ENCODE measurements at places on chromosomes 7 and 10. TPM values are rescaled to one million over a fixed set of nuclear protein-coding genes. Genes with fewer than 3 reads are reported as not detected.

CLCN1 gene
- not detected for total RNA-seq

ADRA2A gene
- not detected for total RNA-seq

C10orf95 gene
- 0.38 TPM for total RNA-seq

DNA sequence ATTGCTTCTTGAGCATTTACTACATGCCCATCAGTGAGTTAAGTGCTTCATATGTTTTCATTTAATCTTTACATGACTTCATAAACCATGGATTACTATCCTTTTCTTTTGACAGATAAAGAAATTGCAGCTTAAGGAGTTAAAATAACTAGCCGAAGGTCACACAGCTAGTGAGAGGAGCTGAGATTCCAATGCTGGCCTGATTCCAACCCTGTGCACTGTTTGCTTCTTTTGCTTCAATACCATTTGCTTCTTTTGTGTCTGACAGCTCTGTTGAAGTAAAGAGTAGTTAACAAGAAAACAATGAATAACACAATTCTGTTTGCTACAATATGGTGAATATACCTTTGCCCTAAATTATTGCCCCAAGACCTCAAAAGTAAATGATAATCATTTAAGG lies 132.4 kb downstream of the GRM3 start:
- H3K4me1 ChIP-seq, result no peaks in the 10 kb centered on the region
- H3K36me3 ChIP-seq, result no peaks in the 10 kb centered on the region
- no peak overlapping the region for H3K4me3 ChIP-seq
- H3K27ac ChIP-seq, result no peak overlapping the region
- no peak for DNase-seq
- H3K27me3 ChIP-seq, result no peaks in the 10 kb centered on the region

OLAH gene
- not detected for total RNA-seq

GRCh38 chr7:121085922-121086321 lies 97.4 kb downstream of the CPED1 start:
- H3K36me3 ChIP-seq, result peaks cover 86% of the 10 kb centered on the region
- H3K27me3 ChIP-seq, result no peaks in the 10 kb centered on the region
- DNase-seq, result no peak
- H3K27ac ChIP-seq, result peak overlapping the region; percentile 3
- no peak overlapping the region for H3K4me3 ChIP-seq

AKR1C1 gene
- 75.9 TPM for total RNA-seq

DNA sequence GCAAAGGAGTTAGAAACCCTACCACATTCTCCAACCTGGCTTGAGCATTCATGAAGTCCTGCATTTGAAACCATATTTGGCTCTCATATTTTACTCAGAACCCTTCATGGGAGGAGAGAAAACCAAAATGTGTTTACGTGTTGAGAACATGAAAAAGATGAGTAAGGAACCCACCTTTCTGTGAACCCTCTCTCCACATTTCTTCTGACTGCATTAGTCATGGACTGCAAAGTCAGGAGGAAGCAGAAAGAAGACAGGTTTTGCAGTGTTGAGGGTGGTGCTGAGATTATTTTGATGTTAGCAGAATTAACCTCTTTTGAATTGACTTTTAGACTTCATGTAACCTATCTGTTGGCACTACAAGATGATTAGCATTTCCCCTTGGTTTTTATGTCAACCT lies 4.9 kb downstream of the IFIT1B start:
- H3K4me3 ChIP-seq, result no peak overlapping the region
- no peak overlapping the region for H3K27ac ChIP-seq
- H3K27me3 ChIP-seq, result no peaks in the 10 kb centered on the region
- H3K36me3 ChIP-seq, result no peaks in the 10 kb centered on the region
- DNase-seq, result no peak
- no peaks in the 10 kb centered on the region for H3K4me1 ChIP-seq

DNA sequence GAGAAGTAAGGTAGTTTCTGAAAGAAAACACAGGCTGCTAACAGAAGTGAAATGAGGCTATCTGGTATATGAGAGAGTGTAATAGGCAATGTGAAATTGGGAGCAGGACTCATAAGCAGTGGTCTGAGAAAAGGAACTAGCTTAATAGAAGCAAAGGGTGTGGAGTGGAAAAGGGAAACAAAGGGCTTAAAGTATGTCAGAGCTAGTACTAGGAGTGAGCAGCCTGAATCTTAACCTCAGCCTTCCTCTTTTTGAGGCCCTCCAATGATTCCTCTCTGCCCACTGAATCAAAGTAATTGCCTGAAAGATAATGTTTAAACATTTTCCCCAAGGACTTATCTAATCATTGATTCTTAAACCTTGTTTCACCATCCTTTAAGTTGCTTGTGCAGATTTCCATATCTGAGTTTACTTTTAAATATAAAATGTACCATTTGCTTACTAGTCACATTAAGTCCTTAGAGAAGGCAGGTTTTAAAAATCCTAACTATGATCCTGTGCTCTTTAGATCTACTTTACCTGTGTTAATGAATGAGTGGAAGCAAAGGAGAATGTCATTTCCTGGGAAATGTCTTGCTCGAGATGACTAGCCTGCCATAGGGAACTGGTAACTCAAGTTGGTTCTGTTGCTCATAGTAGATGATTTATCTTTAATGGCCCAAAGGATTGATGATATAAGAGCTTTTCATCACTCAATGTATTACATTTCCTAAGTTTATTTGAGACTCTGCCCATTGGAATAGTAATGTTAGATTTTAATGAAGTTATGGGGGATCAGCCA lies 155.0 kb downstream of the SKAP2 start:
- DNase-seq, result no peak
- H3K4me3 ChIP-seq, result no peak overlapping the region
- H3K4me1 ChIP-seq, result no peaks in the 10 kb centered on the region
- H3K27me3 ChIP-seq, result no peaks in the 10 kb centered on the region

GRCh38 chr7:44634839-44635591 lies 28.6 kb downstream of the OGDH start:
- DNase-seq, result peak; percentile 69
- peak overlapping the region; percentile 34 for H3K27ac ChIP-seq
- H3K27me3 ChIP-seq, result no peaks in the 10 kb centered on the region
- peaks cover 34% of the 10 kb centered on the region for H3K36me3 ChIP-seq
- H3K4me1 ChIP-seq, result peaks cover 41% of the 10 kb centered on the region

GRCh38 chr7:7609330-7609729 lies 31.2 kb upstream of the UMAD1 start:
- no peak overlapping the region for H3K4me3 ChIP-seq
- H3K4me1 ChIP-seq, result no peaks in the 10 kb centered on the region
- peaks cover 17% of the 10 kb centered on the region for H3K36me3 ChIP-seq
- H3K27ac ChIP-seq, result no peak overlapping the region
- H3K27me3 ChIP-seq, result no peaks in the 10 kb centered on the region

Measured in K562 (cell line).